ENCODE measurements at places on chromosomes 6 and 20.

- DNase-seq = no peak
These were observed 298.7 kb upstream of the MARCKS start for GRCh38 chr6:113558431-113558830.

DNA sequence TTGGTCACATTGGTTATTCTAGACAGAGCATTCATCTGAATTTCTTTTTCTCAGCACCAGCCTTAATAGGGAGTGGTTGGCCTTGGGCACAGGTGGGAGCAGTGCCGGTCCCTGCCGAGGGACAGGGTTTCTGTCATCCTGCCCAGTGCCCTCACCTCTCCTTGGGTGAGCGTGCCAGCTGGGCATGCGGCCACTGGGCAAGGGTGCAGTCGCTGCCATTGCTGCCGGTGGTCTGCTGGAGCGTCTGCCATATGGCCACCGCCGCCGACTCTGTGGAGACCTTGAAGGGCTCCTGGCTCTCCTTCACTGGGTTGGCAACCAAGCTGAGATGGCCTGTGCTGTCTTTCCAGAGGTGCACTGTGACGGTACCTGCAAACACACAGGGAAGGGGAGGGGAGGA is 16.4 kb upstream of the UQCC2 start:
- no peak for DNase-seq

GRCh38 chr6:79713701-79714322 is 82.7 kb downstream of the SH3BGRL2 start:
- DNase-seq = no peak

DNA sequence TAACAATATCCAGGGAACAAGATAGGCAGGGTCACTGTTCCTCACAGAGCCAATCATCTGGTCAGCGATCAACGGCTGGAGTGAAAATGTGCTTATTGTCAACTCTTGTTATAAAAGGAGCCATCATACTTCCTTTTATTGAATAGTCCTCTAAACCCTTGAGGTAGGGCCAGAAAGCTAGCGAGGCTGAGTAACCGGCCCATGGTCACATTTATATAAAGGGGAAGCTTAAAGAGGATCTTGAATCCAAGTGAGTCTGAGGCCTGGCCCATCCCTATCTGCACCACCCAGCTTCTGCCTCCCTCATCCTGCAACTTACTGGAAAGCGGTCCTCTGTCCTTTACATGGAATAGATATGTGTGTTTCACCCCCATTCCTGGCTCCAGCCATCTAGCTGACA is 9.5 kb downstream of the PHACTR3 start:
- no peak for DNase-seq

DNA sequence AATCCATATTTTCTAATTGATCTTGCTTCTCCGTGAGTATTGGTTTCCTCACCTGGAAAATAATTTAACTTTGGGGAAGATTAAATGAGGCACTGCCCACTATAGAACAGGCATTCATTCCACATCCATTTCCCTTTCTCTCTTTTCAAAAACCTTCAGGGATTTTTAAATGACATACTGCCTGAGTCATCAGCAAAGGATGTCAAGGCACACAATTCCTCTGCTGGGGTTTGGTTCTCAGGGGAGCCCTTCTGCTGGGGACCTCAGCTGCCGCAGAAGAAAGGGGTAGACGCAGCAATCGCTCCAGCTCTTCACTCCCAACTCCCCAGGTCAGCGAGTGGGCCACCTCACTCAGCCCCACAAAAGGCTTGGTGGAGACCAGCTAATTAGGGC is 90.7 kb upstream of the BACH2 start:
- no peak for DNase-seq

GRCh38 chr6:118981884-118982574 is 47.1 kb upstream of the MCM9 start:
- no peak for DNase-seq

DNA sequence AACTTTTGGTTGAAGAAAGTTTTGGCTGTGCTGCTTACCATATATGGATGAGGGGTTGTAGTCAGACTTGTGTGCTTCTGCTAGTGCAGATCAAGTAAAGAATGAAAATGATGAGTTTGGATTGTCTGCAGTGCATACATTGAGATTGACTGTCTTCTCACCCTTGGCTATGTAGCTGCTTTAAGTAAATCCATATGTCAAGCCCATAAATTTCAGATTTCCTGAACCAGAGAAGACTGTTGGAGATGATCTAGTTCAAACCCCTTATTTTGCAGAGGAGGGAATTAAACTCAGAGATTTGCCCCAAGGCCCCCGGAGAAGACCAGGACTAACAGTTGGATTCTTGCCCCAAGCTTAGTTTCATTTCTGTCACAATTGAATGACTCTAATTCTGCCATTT is 67.2 kb downstream of the PKIB start:
- DNase-seq = no peak
